ENCODE measurements at places on chromosomes 6 and 20.
A peak's percentile ranks its signal among the peaks of the same experiment; 100 is the strongest.

- peak; percentile 29 for DNase-seq
Observed at GRCh38 chr20:41989935-41990635, 371.9 kb upstream of the CHD6 start.

- no peak for DNase-seq
Observed at GRCh38 chr6:63097222-63097621, 114.0 kb upstream of the FKBP1C start.

DNA sequence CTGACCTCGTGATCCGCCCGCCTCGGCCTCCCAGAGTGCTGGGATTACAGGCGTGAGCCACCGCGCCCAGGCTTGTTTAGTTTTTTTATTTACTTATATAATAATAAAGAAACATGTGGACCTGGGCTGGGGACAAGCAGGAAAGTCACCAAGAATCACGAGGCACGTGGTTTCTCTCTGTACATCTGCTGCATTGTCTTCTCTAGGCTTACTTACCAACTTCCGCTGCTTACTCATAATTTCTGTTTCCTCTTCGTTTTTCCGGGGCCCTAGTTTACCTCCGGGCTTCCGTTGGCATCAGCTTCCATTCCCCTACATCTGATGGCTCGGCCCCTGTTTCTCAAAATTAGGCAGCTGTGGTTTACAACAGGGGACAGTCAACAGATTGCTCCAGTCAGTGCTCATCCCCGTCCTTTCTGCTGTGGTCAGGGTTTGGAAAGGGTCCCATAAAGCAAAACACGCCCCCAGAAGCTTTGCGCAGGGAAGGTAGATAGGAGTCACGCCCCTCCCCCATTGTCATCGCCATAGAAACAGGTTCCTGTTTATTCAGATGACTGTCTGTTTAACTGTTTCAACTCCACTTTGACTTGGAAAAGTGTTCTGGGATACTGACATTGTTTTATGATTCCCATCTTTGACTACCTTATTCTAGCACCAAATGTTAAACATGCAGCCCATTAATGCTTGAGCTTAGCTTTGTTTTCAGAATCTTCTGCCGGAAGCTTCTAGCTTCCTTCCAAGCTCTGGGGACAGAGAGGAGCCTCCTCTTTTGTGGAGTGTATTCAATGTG lies 31.9 kb upstream of the TXLNB start:
- DNase-seq, result no peak

- DNase-seq, result no peak
Observed at GRCh38 chr6:147081076-147081609, 123.1 kb upstream of the STXBP5 start.

- DNase-seq, result no peak
Observed at GRCh38 chr6:107668743-107669474, 155.2 kb downstream of the SCML4 start.

GRCh38 chr6:29916741-29917140 lies 25.6 kb upstream of the HLA-A start:
- no peak for DNase-seq

DNA sequence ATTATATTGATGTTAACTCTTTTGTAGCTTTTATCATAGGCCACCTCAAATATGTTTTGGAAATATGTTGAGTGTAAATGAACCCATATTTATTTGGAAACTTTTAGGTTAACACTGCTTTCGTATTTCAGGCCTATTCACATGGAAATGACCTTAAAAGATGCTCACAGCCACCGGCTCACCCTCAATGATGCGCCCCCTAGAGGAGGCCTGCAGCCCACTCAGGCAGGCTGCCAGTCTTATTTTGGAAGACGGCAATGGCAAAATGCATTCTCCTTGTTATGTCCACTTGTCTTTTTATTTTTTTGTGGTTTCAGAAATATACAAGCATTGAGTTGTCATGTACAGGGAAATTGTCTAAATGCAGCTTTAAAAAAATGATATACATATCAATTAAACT lies 869.7 kb downstream of the PHF3 start:
- peak; percentile 43 for DNase-seq

DNA sequence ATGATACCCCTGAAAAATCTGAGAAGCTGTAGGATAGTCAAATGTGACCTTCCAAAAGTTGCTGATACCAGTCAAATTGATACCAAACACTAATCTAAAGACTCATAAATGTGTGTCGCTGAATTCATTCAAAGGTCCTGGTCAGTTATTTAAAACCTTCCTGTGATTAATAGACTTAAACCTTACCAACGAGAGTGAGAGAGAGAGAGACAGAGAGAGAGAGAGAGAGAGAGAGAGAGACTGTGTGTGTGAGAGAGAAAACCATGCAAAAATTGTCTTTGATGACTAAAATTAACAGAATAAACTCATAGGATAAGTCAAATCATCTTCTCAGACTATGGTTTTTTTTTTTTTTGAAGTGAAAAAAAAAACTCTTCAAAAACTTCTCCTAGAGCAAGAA lies 370.9 kb upstream of the HS3ST5 start:
- DNase-seq, result no peak

DNA sequence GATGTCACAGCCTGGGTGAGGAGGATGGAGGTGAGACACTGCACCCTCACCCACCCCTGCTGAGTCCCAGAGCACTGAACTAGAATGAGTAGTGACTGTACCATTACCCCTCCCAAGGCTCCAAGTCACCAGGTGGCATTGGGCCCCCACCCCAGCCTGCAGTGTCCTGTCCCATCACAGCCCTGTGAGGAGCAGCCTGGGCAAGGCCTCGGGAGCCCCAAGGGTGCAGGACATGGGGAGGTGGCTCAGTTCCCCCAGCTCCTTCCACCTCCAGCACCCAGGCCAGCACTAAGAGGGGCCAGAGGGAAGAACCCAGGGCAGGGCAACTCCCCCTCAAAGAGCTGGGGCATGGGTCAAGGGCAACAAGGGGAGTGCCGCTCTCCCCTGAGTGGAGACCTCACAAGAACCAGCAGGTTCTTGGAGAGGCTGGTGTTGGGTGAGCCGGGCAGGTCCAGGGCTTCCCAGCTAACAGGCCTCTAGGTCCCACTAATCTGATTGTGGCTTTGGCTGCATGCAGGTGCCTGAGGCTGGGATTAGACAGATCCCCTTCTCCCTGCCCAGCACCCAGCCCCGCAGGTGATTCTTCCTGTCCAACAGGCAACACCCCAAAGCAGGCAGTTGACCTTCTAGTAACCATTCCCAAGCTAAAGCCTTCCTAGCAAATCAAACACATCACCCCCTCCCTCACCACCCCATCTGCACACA lies 2.6 kb downstream of the CST4 start:
- peak; percentile 59 for DNase-seq

DNA sequence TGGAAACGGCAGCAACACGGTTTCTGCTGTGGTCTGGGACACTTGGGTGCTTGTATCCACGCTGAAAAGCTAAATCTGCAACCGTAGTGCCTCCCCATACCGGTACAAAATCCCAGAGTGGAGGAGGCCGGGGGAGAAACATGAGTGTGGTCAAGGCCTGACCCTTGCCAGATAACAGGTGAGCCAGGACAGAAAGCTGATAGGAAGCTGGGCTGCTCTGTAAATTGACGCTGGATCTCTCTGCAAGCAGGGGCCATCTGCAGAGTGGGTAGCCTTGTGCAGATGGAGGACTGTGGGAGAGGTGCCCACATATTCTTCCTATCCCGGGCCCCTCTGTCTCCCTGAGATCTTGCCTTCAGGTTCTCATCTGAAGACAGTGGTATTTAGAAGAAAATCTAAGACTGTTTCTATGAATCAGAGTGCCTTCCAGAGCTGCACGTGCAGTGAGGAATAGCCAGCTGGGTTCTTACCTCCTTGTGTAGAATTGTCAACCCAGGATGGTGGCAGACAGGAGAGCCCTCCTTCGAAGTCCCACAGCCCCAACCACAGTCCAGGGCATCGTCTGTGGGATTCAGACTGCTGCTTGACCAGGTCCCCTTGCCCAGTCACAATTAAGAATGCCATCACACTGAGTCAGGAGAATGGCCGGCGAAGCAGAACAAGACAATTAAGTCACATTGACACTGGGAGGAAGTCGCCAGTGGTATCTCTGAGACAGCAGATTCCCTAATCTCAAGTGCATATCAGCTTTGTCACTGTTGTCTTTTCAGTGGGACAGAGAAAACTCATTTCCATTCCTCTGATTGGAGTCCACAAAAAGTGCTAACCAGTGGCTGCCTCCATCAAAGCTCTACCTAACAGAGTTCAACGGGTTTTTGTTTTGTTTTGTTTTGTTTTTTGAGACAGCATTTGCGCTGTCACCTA lies 100.0 kb upstream of the RIPOR2 start:
- no peak for DNase-seq

- DNase-seq, result no peak
Observed at GRCh38 chr6:105458084-105458483, 55.2 kb upstream of the PREP start.

DNA sequence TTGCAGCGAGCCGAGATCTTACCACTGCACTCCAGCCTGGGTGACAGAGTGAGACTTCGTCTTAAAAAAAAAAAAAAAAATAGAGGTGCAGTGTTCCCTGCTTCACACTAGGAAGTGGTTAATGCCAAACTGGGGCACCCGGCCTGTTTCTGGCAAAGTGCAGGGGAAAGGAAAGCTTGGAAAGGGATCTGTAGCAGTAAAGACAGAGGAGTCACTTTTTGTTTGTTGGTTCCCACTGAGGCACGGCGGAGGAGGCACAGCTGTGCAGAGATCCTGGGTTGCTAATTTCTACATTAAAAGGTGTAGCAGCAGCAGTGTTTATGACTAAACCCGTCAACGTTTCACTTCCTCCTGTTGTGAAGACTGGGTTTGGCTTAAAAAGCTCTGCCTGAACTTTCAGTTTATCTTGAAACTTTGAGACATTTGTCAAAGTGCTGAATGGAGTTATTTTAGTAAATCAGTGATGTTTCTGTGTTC lies 125.6 kb downstream of the CARMIL1 start:
- no peak for DNase-seq

- DNase-seq, result no peak
Observed at GRCh38 chr20:4866429-4866828, 134.9 kb downstream of the SLC23A2 start.

GRCh38 chr6:16139556-16139955 lies 10.7 kb downstream of the MYLIP start:
- DNase-seq, result no peak

DNA sequence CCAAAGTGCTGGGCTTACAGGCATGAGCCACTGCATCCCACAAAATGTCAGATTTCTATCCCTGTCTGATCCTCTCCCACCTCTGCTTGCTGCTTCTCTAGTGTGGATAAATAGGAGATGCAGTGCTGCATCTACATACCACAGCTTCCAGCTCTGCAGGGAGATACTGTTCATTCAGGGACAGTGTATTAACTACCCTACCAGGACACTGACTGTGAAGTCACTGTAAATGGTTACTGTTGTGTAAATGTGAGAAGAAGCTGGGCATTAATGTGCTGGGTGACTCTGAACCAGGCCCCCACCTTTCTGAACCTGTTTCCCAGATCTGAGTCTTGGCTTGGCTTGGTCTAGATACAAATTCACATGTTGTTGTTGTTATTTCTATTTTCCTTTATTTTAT lies 488.6 kb upstream of the SULF2 start:
- no peak for DNase-seq

- no peak for DNase-seq
Observed at GRCh38 chr6:68094070-68094469, 541.0 kb upstream of the ADGRB3 start.

DNA sequence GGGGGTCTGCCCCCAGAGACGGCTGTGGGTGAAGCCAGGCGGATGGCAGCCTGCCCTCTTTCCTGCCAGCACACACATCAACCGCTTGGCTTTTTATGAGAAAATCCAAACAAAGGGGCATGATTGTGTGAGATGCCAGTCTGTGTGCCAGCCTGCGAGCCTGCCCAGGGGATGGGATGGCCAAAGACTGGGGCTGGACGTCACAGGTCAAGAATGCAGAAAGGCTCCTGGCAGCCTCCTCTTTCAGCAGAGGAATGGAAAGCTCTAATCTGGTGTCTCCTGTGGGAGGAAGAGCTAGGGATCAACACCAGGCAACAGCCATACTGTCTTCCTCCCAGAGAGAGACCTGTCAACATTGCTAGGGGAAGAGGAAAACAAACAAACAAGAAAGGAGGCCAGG lies 15.8 kb downstream of the TUBB2B start:
- no peak for DNase-seq

- DNase-seq, result no peak
Observed at GRCh38 chr6:139482287-139482686, 107.8 kb upstream of the CITED2 start.

GRCh38 chr6:151443454-151443853 lies 8.5 kb downstream of the RMND1 start:
- no peak for DNase-seq

GRCh38 chr6:99559057-99559456 lies 9.4 kb downstream of the CCNC start:
- DNase-seq, result no peak

DNA sequence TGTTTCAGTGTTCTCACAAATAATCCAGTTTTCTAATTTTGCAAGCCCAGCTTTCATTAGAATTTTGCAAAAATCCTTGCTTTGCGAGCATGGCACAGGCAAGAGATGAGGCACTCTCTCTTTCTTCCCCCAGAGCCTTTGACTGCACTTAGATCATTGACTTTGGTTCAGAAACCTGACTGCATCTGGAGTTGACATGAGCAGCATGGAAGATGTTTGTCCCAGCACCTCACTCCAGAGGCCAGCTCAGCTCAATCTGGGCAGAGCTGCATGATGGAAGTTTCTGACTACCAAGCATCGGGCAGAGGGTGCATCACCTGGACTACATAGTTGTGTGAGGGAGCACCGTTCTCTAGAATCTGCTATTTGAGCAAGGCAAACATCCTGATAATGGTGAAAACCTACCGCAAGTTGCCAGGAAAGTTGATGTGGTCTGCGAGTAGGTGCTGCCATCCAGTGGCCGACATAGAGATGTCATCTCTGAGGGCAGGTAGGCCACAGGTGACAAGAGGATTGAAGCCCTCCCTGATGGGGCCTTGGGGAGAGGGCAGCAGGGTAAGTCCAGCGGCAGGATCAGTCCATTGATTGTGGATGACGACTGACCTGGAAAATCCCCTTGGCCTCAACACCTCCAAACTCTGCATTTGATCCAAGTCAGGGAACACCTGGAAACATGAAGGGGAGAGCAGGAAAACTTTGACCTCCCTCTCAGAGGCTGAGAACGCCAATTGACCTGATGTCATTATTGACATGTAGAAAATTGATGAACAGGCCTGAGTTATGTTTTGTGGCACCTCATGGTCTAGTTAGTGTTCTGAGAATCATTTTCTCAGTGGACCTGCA lies 3.8 kb upstream of the LPA start:
- DNase-seq, result peak; percentile 37

Measured in WERI-Rb-1 (cell line).